ENCODE measurements at places on chromosomes 16 and 17. TPM values are rescaled to one million over a fixed set of nuclear protein-coding genes. Genes with fewer than 3 reads are reported as not detected.

Gene KRT39
- total RNA-seq, result not detected

Gene TNFRSF13B
- total RNA-seq, result not detected

Gene KRT24
- total RNA-seq, result not detected

GRCh38 chr16:53530046-53530445 lies 27.0 kb upstream of the AKTIP start:
- no peak for DNase-seq

Gene SCGB1C2
- not detected for total RNA-seq

DNA sequence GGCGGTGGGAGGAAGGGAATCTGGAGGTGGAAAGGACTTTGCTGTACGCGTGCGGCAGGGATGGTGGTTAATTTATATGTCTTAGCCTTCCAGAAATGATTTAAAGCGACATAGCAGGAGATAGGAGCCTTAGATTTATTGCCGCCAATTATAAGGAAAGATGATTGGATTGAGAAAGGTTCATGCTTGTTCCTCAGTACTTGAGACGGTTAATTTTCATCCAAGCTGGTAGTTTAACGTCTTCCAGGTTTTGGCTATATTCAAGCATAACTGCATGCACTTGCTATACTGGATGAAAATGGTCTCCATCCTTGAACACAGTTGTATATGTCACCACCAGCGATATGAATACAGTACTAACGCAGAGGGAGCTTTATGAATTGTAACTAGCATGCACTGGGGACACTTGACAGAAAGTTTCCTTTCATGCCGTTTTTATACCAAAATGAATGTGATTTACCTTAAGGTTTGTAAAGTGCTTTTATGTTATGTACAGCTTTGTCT lies 610 bp upstream of the PEX12 start:
- DNase-seq, result no peak

GRCh38 chr16:15434079-15434424 lies 336 bp upstream of the BMERB1 start:
- no peak for DNase-seq

DNA sequence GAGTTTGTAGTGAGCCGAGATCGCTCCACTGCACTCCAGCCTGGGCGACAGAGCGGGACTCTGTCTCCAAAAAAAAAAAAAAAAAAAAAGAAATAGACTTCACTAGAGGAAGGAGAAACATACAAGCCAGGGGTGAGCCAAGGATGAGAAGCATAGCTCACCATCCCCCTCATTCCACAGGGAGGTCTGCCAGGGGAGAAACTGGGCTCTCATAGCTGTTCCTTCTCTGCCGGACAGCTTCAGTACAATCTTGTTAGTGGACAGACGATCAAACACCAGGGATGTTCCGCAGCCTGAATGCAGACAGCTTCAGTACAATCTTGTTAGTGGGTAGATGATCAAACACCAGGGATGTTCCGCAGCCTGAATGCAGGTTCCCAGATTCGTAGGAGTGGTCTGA lies 509.6 kb downstream of the CDH13 start:
- no peak for DNase-seq

- DNase-seq, result no peak
Observed at GRCh38 chr16:67040906-67041305, 12.0 kb downstream of the CBFB start.

GRCh38 chr16:56931271-56931891 lies 561 bp upstream of the HERPUD1 start:
- no peak for DNase-seq

DNA sequence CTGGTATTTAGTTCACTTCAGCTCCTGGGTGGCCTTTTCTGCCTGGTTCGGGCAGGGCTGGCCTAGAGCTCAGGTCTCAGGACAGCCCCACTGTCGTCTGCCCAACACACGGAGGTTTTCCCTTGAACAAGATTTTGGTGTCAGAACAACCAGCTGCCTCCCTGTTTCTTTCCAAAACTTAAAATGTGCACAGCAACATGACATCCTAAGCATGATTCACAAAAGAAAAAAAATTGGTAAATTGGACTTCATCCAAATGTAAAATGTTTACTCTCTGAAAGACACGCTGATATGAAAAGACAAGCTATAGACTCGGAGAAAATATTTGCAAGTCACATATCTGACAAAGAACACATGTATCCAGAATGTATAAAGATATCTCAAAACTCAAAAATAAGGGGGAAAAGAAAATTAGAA lies 197.8 kb upstream of the CHMP6 start:
- DNase-seq, result no peak

Gene KRTAP2-3
- total RNA-seq, result not detected

DNA sequence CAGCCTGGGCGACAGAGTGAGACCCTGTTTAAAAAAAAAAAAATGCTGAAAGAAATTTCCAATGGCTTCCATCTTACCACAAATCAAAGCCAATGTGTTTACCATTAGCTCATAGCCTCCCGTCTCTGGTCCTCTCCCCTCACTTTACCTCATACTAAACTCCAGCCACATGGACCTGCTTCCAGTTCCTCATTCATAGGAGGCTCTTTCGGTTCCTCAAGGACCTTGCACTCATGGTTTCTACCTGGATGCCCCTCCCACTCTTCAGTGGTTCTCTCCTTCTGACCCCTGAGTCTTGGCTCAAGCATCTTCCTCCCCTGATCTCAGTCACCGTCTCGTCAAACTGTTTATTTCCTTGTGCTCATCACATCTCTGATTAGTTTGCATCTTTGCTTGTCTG lies 3.8 kb upstream of the DEF8 start:
- no peak for DNase-seq

GRCh38 chr17:32253117-32253611 lies 12.5 kb upstream of the RHBDL3 start:
- peak; percentile 82 for DNase-seq

DNA sequence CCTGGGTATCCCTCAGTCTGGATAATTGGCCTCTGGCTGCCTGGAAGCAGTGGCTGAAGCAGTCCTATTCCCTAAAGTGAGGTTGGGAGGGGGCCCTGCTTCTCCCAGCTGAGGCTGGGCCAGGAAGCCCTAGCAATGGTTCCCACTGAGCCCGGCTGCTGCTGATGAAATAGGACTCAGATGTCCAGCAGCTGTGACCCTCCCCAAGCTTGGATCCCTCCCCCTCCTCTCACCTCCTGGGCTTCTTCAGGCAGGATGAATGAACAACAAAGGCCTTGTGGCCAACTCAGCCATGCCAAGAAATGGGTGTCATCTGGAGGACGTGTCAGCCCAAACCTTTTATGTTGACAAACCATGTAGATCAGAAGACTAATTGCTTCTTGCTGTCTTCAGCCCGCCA lies 42.0 kb downstream of the AXIN2 start:
- DNase-seq, result no peak

DNA sequence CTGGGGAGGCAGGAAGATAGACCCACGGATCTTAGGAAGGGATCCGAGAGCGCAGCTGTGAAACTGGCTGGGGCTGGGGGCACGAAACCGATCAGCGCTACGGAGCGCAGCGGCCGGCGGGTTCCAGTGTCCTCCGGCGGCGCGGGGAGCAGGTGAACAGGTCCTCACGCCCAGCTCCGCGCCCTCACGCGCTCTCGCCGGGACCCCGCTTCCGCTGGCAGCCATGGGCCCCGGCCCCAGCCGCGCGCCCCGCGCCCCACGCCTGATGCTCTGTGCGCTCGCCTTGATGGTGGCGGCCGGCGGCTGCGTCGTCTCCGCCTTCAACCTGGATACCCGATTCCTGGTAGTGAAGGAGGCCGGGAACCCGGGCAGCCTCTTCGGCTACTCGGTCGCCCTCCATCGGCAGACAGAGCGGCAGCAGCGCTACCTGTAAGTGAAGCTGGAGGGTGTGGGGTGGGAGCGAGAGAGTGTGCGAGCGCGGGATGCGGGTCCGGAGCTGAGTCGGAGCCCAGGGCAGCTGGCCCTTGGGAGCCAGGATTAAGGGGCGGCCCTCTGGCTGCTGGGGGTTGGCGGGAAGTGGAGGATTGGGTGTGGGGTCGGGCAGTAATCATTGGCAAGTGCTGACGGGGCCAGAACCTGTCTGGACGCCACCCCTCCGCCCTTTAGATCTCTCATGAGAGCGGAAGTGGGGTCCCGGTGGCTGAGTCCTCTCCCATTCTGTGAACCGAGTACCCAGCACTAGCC lies 479 bp downstream of the ITGA3 start:
- no peak for DNase-seq

DNA sequence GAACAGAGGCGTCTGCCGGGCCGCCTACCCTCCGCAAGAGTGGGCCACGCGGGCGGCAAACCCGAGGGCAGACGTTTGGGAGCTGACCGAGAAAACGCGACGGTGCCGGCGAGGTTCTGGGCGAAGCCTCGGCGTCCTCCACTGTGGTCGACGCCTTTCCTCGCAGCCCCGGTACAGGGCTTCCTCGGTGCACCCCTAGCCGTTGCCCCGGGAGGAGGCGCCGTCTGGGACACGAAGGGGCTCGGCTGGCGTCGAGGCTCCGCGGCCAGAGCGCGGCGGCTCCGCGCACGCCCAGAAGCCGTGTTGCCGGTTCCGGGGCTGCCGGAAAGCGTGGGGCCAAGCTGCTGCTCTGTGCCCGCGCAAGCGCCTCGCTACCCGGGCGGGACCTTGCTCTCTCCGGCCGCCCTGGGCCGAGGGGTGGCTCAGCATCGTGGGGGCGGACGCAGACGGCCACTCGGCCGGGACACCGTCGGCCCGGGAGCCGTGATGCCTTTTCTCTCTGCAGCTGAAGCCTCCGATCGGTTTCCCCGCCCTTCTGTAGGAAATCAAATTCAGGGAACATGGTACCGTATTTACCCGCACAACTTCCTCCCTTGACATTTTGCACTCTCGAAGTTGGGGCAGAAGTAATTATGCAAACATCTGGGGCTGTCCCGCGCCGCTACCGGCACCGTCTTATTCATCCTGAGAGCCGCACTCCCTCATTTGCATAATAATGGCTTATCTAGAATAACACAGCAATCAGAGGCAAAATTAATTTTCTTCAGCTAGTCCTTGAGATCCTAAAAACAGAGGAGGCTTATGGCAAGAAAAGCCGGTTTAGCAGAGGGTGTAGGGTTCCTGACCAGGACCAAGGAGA lies 7.3 kb upstream of the CBX8 start:
- no peak for DNase-seq

DNA sequence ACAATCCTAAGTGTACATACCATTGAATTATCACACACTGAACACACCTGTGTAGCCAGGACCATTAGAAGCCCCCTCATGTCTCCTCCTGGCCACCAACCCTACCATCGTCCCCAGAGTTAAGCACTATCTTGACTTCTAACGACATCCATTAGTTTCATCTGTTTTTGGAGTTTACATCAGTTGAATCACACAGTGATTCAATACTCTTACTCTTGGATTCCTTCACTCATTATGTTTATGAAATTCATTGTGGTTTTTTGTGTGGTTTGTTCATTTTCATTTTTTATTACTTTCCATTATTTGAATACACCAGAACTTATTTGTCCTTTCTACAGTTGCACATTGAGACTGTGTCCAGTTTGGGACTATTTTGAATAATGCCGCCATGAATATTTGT lies 13.6 kb downstream of the DRC7 start:
- no peak for DNase-seq

Gene CNEP1R1
- 6.4 TPM for total RNA-seq

Gene BCL6B
- 1.7 TPM for total RNA-seq

- DNase-seq, result peak; percentile 55
Observed at GRCh38 chr16:14241631-14242030, 170.5 kb downstream of the MRTFB start.

Gene NPIPB6
- 0.28 TPM for total RNA-seq

Gene SRCAP
- 27.7 TPM for total RNA-seq

GRCh38 chr17:40069751-40070708 lies 7.3 kb downstream of the THRA start:
- DNase-seq, result no peak

- no peak for DNase-seq
Observed at GRCh38 chr17:66494023-66494803, 191.8 kb downstream of the PRKCA start.

Gene PERCC1
- total RNA-seq, result not detected

GRCh38 chr17:17729620-17730249 lies 48.5 kb downstream of the RAI1 start:
- peak; percentile 56 for DNase-seq

DNA sequence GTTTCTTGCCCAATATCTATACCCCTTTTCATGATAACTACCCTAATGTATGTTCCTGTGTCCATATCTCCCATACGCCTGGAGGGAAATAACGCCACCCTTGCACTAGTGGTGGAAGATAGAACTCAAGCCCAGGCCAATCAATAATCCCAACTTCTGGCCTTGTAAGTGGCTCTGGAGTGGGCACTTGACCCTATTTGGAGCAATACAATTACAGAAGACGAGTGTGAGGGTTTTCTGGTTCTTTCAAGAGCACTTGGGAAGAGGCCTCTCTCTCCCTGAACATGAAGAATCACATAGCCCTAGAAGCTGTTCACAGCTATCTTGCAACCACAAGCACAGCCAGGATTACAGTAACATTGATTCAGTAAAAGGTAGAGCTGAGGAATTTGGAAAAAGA lies 217.9 kb downstream of the RAB11FIP4 start:
- DNase-seq, result peak; percentile 6

- DNase-seq, result no peak
Observed at GRCh38 chr16:75566758-75567255, 628 bp downstream of the GABARAPL2 start.

GRCh38 chr17:43864161-43864984 lies 17.4 kb downstream of the CD300LG start:
- DNase-seq, result no peak

Gene CCL4
- total RNA-seq, result 1.2 TPM

DNA sequence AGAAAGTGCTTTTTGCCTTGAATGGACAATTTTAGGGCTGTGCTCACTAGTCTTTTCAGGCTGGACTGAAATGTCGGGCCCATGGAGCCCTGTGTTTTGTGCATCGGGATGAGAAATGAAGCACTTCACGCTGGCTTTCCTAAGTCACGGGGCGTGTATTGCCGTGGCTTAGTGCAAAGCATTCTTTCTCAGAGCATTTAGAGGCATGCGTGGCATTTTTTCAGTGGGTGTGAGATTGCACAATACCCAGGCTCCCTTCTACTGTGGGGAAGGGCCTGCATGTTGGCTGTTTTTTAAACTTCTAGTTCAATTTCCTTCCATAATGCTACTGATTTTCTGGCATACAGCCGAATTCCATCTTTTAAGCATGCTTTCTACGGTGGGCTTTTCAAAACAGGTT lies 12.6 kb upstream of the POLR3E start:
- no peak for DNase-seq

Gene FAM234A
- 35.8 TPM for total RNA-seq

GRCh38 chr17:77684803-77685798 lies 273.4 kb upstream of the TNRC6C start:
- no peak for DNase-seq

Gene MYH2
- not detected for total RNA-seq

Data from left lobe of liver (tissue), 2 donors.